CD4-positive, alpha-beta T cell (primary cell): ENCODE measurements at places on chromosomes 5 and 9.

DNA sequence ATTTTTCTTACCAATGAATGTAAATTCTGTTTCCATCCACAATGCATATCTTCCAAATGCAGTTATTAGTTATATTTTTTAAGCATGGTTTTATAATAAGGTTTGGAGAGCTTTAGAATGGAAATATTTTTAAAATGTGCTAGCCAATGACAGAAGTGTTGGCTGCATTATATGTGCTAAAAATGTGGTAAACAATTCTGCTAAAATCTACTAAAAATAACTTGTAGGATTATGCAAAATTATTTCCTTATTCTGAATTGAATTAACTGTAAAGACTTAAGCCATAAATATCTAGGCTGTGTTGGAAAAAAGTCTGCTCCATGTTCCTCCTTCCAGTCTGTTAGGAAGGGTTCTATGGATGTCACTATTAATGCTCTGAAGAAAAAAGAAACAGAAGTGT, 503.3 kb downstream of the PRR16 start:
- no peak for DNase-seq

DNA sequence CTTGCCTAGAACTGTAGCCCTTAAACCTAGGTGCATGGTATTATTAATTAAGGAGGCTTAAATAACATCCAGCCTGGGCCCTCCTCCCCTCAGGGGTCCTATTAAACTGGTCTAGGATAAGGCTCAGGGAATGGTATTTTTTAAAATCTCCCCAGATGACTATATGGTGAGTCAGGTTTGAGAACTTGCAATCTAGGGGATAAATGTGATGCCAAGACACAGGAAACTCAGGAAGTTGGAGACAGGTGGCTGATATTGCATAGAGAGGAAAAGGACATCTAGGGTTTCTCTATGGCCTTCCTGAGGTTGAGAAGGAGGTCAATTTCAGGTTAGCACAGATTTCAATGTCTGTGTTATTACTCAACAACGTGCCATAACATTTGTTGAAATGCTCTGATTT, 581.0 kb downstream of the TLE1 start:
- no peak for DNase-seq

GRCh38 chr5:137073189-137073588, 425.9 kb downstream of the SPOCK1 start:
- no peak for DNase-seq

- no peak for DNase-seq
Observed at GRCh38 chr5:172598251-172599203, 42.5 kb upstream of the NEURL1B start.

DNA sequence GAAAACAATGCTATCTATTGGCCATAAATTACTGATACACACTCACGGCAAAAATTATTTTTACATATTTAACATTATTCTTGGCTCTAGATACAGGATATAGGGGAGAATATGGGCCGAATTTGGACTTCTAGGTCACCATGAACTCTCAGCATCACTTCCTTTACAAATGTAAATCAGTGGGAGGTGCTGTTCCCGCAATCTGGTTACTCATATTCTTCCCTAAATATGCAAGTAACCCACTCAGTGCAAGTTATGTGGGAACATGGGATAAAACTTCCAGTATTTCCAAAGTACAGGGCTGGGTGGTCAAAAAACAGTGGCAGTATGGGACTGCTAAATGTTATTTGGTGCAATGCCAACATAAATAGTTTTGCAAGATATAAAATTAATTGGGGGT, 145.6 kb downstream of the PPP2R2B start:
- DNase-seq = no peak

- DNase-seq = no peak
Observed at GRCh38 chr5:72238712-72239445, 81.2 kb downstream of the MRPS27 start.

DNA sequence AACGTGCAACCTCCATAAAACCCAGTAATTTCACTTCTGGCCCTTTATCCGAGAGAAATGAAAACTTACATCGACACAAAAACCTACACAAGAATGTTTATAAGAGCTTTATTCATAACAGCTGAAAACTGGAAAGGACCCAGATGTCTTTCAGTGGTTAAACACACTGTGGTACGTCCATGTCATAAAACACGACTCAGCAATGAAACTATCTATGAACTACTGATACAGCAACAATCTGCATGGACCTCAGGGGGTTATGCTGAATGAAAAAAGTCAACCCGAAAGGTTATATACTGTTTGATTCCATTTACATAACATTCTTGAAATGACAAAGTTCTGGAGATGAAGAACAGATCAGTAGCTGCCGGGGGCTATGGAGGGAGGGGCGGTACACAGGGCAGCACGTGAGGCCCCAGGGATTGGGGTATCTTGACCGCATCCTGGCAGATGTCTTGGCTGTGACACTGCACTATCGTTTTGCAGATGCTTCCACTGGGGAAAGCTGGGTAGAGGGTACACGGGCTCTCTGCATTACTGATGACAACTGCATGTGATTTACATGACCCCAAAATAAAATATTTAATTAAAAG, 4.1 kb downstream of the CCDC127 start:
- DNase-seq = no peak

GRCh38 chr5:52961274-52961681, 27.9 kb upstream of the ITGA2 start:
- no peak for DNase-seq

- no peak for DNase-seq
Observed at GRCh38 chr5:83922699-83923098, 202.0 kb upstream of the HAPLN1 start.

- no peak for DNase-seq
Observed at GRCh38 chr9:75063556-75064305, 24.2 kb downstream of the NMRK1 start.

GRCh38 chr5:97010606-97011005, 74.7 kb downstream of the LNPEP start:
- no peak for DNase-seq

DNA sequence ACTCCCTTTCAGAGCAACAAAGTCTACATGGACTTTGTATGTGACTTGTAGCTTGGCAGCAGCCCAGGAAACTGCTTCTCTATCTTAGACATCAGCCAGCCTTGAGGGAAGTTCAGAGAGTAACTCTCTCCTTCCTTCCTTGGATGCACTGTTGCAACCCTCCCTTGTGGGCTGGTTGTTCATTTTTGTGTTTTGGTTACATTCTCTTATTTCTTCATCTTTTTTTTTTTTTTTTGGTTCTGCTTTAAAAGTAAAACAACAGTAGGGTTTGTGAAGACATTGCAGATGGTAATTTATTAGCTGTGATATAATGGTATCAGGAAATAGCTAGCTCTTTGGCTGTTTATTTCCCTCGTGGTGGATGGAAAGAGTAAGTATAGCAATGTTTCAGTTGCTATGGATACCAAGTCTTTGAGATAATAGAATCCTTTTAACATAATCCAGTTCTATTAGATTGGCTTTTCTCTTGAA, 97.9 kb upstream of the MAMDC2 start:
- DNase-seq = no peak

- DNase-seq = no peak
Observed at GRCh38 chr5:118565335-118565971, 422.9 kb downstream of the DTWD2 start.

DNA sequence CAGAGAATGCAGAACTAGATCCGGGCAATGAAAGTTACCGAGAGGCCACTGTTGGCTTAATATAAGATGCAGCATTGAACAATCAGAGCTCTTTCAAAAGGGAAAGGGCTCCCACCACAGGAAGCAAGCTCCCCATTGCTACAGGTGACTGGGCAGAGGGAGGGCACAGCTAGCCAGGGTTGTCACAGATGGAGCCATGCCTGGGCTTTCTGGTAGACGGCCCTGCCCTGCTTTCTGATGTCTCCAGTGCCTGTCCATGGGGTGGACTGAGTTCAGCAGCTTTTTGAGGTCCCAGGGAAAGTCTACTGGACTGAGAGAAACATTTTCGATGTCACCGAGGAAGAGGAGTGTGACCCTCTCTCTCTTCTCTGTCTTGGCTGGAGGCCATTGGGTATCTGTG, 14.1 kb downstream of the RGS3 start:
- DNase-seq = no peak

GRCh38 chr5:32329395-32329834, 16.7 kb upstream of the MTMR12 start:
- peak; percentile 64 for DNase-seq

DNA sequence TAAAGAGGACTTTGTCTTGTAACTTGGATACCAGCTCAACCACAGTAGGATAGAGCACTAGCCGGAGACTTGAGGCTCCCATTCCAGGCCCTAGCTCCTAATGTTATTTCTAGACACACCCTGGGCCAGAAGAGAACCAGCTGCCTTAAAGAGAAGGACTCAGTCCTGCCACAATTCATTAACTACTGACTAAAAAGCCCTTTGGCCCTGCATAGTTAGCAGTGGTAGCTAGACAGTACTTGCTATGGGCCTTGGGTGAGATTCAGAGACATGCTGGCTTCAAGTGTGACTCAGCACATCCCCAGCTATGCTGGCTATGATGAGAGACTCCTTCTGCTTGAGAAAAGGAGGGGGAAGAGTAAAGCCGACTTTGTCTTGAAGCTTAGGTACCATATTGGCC, 47.3 kb downstream of the TMEM167A start:
- no peak for DNase-seq

GRCh38 chr5:107539726-107540330, 130.9 kb downstream of the EFNA5 start:
- DNase-seq = no peak

DNA sequence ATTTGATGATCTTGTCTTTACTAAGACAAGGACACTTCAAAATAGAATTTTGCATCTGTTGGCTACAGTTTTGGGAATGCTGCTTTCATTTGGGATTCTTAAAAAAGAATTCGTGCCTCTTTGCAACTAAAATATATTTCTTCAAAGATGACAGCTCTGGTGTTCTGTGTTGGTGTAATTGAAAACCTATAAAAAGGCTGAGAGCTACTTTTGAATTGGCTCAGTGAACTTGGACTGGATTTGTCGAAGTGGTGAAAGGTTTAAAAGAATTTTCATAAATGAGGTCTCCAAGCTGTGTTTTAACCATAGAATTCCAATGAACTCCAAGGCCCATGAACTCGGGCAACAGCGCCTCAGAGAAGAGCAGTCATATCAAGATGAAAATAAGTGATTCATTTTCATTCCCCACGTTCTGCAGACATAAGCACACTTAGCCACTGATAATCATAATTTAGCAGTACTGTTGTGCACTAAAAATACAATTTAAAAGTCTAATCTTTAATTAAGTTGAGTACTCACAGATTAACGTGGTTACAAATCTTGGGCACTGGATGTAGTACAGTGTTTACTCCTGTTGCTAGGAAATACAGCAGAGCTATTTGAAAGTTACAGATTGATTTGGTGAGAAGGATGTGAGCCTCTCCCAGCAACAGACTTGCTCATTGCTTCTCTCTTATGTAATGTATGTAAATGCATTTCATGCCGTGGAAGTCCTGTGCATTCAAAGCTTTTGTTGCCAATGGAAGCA, 10.9 kb downstream of the SNCAIP start:
- no peak for DNase-seq

DNA sequence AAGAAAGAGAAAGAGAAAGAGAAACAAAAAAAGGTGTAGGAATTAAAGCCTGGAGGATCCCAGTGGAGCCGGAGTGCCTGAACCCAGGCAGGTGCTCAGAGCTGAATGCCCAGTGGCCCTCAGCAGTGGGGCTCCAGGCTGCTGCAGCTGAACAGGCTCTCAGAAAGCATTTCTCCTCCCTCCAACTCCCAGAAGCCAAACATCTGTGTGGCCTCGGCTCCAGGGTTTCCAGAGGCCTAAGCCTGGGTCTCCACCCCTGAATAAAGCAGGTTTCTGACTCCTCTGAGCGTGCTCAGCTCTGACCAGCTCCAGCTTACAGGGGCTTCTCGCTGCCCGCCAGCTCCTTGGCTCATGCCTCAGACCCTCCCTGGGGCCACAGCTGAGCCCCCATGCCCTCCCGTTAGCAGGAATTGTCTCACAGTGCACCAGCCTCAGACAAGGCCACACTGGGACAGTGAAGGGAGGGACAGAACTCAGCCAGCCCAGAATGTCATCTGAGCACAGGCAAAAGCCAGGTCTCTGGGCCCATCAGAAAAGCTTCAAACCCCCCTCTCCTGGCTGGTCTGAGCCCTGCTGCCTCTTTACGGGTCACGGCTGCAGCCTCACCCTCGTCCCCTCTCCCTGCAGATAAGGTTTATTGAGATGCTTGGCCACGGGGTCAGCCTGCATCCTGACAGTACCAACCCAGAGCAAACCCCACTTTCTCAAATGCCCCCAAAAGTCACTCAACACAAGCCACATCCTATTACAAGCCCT, 114.4 kb upstream of the PPP1R26 start:
- DNase-seq = no peak

- no peak for DNase-seq
Observed at GRCh38 chr9:130368631-130369103, 76.1 kb upstream of the ASS1 start.

DNA sequence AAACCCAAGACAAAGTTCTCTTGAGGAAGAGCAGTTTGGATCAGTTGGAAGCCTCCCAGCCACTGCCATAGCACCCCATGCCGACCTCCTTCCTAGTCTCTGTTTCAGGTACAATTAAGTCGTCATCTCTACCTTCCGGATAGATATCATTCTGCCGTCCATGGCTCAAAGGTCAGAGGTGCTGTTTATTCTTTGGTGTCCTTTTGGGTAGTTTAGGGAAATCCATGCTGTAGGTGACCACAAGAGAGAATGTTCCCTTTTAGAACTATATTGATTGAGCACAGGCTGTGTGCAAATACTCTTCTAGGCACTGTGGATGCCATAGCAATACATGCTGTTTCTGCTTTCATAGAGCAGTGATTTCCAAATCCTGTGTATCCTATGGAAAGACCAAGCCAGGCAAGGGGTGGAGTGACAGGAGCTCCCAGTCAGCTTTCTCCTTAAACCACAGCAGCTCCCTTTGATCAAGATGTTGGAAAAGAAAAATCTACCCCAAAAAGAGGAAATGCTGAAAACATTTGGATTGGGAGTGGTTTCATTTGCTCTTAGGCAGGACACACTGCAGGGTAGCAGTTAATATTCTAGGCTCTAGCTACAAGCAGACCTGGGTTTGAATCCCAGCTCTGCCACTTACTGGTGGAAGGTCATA, 127.9 kb downstream of the PALM2AKAP2 start:
- DNase-seq = no peak

GRCh38 chr9:88411471-88411870, 23.2 kb downstream of the SPIN1 start:
- DNase-seq = no peak

- DNase-seq = no peak
Observed at GRCh38 chr9:80072451-80072850, 500.7 kb downstream of the TLE4 start.

GRCh38 chr9:7622481-7622880, 177.1 kb downstream of the DMAC1 start:
- DNase-seq = no peak

GRCh38 chr9:69519470-69520240, 152.5 kb downstream of the APBA1 start:
- DNase-seq = no peak
